ENCODE measurements at places on chromosomes 2 and 18. TPM values are rescaled to one million over a fixed set of nuclear protein-coding genes. Genes with fewer than 3 reads are reported as not detected.

- DNase-seq, result no peak
- H3K4me1 ChIP-seq, result no peaks in the 10 kb centered on the region
- no peak overlapping the region for H3K27ac ChIP-seq
- no peak overlapping the region for H3K4me3 ChIP-seq
These were observed 35.7 kb downstream of the ACKR3 start for GRCh38 chr2:236605345-236605734.

DNA sequence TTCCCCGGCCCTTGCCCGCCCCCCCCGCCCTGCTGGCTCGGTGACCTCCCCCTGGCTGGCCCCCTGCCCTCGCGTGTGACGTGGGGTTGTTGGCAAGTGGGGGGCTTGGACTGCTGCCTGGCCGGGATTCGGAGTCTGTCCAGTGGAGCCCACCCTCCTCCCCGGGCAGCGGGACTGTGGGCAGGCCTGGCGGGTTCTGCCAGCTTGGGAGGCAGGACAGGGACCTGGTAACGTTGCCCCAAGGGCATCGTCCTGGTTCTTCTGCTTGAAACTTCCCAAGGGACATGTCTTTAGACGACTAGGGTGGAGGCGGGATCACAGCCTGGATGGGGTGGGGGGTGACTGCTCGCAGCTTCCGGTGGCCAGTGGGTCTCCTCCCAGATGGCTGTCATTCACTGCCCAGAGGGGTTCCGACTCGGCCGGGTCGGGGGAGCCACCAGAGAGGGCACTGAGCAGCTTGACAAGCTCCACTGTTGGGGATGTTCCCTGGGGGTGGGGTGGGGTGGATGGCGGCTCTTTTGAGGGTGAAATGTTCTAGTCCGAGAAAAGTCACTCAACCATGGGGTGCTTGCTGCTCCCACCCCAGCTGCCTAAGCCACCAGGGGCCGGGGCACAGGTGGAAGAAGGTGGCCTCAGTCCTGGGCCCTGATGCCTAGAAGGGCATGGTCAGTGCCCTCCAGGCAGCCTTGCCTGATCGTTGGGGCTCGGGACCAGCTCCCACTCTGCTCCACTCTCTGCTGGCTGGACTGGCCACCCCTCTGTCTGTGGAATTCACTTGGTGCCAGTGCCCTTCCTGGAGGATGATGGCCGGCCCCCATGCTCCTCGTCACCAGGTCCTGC lies 4.3 kb upstream of the HS6ST1 start:
- H3K36me3 ChIP-seq, result no peaks in the 10 kb centered on the region
- DNase-seq, result peak; percentile 37
- peaks cover 28% of the 10 kb centered on the region for H3K27me3 ChIP-seq
- H3K4me3 ChIP-seq, result peak overlapping the region; percentile 53
- H3K4me1 ChIP-seq, result peaks cover 18% of the 10 kb centered on the region

GRCh38 chr2:16613539-16614011 lies 52.1 kb downstream of the CYRIA start:
- no peak overlapping the region for H3K27ac ChIP-seq
- H3K4me1 ChIP-seq, result no peaks in the 10 kb centered on the region
- DNase-seq, result peak; percentile 36
- no peak overlapping the region for H3K4me3 ChIP-seq
- no peaks in the 10 kb centered on the region for H3K36me3 ChIP-seq

Gene GEN1
- 42.5 TPM for total RNA-seq

- no peaks in the 10 kb centered on the region for H3K4me1 ChIP-seq
- no peak overlapping the region for H3K4me3 ChIP-seq
- DNase-seq, result no peak
- no peak overlapping the region for H3K27ac ChIP-seq
These were observed 55.4 kb upstream of the SMIM21 start for GRCh38 chr18:75482880-75483279.

GRCh38 chr2:6921321-6921922 lies 4.2 kb downstream of the RNF144A start:
- peaks cover 20% of the 10 kb centered on the region for H3K27me3 ChIP-seq
- H3K27ac ChIP-seq, result no peak overlapping the region
- no peak overlapping the region for H3K4me3 ChIP-seq
- H3K4me1 ChIP-seq, result peaks cover 9% of the 10 kb centered on the region
- no peak for DNase-seq
- no peaks in the 10 kb centered on the region for H3K36me3 ChIP-seq

Gene RFX8
- total RNA-seq, result 0.37 TPM

DNA sequence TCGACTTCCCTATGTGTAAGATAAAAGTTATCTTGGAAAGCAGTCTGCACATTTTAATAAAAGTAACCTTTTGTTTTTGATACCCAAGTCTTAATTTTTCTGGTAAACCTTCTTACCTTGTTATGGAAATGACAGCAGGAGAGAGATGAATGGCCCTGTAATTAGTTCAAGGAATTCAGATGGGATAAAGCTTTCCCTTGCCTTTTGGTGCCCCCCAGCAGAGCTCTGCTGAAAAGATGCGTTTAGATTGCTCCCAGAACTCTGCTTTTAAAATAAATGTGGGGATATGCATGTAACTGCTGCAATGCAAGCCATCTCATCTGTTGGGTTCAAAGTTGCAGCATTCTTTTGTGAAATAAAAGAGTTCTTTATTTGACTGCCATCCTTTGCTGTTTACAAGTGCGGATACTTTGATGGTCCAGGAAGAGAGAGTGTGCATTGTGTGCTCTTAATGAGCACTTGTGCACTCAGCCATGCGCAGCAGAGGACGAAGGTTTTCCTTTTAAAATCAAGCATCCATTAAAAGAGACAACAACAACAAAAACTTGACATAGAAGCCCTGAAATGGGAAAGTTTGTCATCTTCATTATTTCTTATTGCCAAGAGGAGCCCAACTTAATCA lies 176.7 kb upstream of the ST6GAL2 start:
- no peaks in the 10 kb centered on the region for H3K36me3 ChIP-seq
- peak overlapping the region; percentile 26 for H3K4me3 ChIP-seq
- no peaks in the 10 kb centered on the region for H3K27me3 ChIP-seq
- DNase-seq, result peak; percentile 65
- peak overlapping the region; percentile 82 for H3K27ac ChIP-seq
- H3K4me1 ChIP-seq, result peaks cover 64% of the 10 kb centered on the region

- no peak overlapping the region for H3K4me3 ChIP-seq
- H3K27me3 ChIP-seq, result no peaks in the 10 kb centered on the region
These were observed 407.8 kb upstream of the CDH2 start for GRCh38 chr18:28584731-28585130.

Gene CYP27A1
- 0.11 TPM for total RNA-seq

DNA sequence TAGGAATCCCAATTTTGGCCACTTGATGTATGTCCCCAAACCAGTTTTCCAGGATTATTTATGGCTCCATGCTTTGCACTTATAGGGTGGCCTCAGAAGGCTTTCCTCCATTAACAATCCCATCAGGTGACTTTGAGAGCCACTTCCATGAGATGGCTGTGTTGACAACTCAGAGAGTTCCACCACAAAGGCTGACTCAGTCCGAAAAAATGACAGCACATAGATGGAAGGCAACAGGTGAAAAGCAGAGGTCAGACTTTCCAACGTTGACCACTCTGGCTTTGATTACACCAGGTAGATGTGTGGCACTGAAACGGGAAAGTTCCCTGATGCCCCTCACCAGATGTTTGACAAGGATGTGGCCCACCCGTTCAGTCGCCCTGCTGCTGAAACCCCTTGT lies 431.4 kb upstream of the TNP1 start:
- H3K36me3 ChIP-seq, result no peaks in the 10 kb centered on the region
- no peak for DNase-seq
- no peaks in the 10 kb centered on the region for H3K27me3 ChIP-seq
- H3K4me1 ChIP-seq, result peaks cover 26% of the 10 kb centered on the region
- no peak overlapping the region for H3K4me3 ChIP-seq

All from neural progenitor cell (in vitro differentiated cells).